SK-N-SH treated with all-trans-retinoic acid at 6 μM for 48 hours (cell line): ENCODE measurements at places on chromosomes 16 and 17.
A peak's percentile ranks its signal among the peaks of the same experiment; 100 is the strongest.

DNA sequence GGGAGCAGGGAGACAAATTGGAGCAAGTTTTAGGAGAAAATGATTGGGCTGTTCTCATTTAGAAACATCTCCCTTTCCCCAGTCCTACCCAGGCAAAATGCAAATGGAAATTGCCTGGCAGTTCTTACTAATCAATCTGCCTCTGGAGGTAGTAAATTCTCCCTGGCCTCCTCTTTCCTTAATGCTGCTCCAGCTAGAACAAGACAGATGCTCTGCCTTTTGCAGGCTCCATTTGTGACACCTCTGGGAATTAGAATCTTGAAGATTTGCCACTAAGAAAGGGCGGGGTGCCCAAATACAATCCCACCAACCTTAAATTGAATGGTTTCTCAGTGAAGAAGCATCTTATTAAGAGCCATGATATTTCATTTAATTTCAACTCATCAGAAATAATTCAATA, 377.7 kb upstream of the CDH11 start:
- ATAC-seq = no peak

- peak; percentile 43; the same call in 2 of the 3 replicates for ATAC-seq
Measured at GRCh38 chr16:28549301-28549899, 4.3 kb upstream of the SGF29 start.

- no peak for ATAC-seq
Measured at GRCh38 chr16:82344157-82344556, 174.1 kb upstream of the MPHOSPH6 start.

DNA sequence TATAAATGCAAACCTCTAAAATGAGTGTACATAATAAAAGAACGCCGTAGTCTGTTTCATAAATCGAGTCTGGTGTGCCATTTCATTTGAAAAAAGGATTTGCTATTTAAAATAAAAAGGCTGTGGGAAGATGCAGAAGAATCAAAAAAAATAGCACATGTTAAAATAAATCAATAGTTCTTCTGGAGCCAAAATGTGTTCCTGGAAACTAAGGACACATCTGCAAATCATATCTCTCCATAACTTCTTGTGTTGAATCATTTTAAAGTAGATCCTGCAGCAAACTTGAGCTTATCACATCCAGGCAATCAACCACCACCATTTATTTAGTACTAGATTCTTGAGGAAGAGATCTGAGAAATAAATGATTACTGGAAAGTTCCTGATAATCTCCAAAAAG, 29.0 kb downstream of the XPO6 start:
- ATAC-seq = no peak

DNA sequence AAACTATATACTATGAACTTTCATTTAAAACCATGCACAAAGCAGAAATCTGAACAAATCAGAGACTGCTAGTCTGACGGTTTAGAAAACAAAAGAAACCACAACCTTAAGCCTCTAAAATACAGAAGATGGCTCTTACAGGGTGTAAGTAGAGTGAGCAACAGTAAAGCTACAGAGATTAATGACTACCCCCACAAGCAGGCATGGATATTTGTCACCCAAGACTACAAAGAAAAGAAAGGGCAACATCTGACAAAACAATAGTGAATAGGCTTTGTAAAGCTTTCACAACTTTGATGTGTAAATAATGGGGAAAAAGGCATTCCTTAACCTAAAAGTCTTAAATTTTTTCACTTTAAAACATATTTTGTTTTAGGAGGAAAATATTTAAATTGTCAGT, 75.0 kb downstream of the SPAG9 start:
- peak; percentile 26; the same call in 2 of the 3 replicates for ATAC-seq

GRCh38 chr16:4915226-4915761, 21.7 kb downstream of the PPL start:
- no peak; the same call in 1 of the 3 replicates for ATAC-seq

DNA sequence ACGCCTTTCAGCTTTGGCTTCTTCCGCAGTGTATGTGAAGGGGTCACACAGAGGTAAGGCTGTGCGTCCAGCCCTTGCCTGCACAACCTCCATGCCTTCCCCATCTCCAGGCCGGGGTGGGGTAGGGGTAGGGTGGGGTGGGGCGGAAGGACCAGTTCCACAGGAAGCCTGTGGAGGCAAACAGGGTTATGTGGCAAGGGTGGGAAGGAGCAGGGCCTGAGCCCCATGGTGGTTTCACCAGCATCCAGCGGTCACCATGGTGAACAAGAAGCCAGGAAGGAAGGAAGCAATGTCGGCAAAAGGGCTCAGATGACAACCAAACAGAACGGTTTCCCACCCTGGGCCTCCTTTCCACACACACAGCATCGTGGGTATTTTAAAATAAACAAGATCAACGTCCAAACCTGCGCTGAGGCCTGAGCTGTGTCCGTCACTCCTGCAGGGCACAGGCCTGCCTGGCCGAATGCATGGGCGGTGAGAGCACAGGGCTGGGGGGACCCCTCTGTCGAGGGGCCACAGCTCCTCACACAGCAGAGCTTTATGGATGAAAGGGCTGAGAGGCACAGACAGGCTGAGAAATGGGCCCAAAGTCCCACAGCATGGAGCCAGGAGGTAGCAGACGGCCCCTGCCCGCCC, 80.5 kb downstream of the ZNF778 start:
- ATAC-seq = no peak

DNA sequence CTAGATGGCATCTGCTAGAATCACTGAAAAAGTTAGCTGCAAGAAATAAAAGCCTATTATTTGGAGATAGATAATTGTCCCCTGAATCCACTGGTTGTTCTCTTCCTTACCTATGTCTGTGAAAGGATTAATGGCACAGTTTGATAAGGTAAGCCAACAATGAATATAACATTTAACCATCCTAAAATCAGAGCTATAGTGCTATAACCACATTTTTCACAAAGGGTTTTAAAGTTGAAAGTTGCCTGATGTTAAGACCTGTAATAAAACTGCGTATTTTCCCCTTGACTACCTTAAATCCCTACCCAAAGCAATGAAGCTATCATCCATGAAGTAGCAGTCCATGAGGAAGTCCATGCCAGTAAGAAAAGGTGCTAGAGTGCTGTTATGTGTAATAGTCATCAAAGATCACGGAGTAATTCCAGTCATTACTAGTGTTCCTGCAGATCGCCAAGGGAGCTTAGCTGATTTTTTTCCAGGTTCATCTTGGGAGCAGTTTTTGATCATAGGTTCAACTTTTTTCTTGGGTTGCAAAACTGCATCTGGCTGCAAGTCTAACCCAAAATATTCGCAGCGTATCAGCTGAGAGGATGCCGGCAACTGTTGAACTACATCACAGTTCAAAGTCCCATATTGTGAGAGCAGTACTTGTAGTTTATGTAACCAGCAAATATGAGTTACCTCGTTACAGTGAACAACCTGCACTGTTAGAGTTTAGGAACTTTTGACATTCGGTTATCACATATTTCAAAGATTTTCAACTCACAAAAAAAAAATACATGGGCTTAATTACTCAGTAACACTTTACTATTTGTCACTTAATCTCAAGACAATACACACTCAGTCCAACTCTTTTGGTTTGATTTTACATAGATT, 18.2 kb upstream of the RSL1D1 start:
- no peak for ATAC-seq

- no peak for ATAC-seq
Measured at GRCh38 chr17:58387834-58388233, 29.5 kb downstream of the RNF43 start.

GRCh38 chr17:27293359-27293897, 486 bp upstream of the WSB1 start:
- no peak for ATAC-seq

DNA sequence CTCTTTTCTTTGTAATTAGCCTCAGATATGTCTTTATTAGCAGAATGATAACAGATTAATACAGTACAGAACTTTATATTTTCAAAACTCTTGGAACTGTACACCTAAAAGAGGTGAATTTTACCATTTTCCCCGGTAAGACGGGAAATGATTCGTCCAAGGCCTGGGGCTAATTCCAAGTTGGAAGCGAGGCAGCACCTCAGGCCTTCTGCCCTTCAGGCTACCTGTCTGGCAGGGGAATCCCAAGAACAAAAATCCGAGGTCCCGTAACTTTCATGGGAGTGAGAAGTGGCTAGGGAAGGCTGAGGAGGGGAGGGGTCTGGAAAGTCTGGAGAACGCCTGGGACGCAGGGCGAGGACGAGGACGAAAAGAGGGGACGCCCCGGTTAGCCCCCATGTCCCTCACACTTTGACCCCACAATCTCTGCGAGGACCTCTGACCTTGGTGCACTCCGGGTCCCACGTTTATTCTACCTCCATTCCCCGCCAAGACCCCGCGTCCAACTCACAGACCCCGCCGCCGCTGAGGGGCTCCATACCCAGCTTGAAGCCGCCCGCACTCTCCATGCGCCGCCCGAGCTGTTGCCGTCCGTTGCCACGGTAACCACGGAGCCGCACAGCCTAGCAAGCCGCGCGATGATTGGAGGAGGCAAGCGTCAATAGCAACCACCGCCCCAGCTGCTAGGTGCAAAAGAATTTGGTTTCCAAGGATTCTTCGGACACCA, at the start of gene HYDIN:
HYDIN (minus strand) TSS at position 601 of the 724 bp plus-strand sequence. CDS start 43,827 bp downstream, outside the sequence.
- peak; percentile 97 for ATAC-seq

DNA sequence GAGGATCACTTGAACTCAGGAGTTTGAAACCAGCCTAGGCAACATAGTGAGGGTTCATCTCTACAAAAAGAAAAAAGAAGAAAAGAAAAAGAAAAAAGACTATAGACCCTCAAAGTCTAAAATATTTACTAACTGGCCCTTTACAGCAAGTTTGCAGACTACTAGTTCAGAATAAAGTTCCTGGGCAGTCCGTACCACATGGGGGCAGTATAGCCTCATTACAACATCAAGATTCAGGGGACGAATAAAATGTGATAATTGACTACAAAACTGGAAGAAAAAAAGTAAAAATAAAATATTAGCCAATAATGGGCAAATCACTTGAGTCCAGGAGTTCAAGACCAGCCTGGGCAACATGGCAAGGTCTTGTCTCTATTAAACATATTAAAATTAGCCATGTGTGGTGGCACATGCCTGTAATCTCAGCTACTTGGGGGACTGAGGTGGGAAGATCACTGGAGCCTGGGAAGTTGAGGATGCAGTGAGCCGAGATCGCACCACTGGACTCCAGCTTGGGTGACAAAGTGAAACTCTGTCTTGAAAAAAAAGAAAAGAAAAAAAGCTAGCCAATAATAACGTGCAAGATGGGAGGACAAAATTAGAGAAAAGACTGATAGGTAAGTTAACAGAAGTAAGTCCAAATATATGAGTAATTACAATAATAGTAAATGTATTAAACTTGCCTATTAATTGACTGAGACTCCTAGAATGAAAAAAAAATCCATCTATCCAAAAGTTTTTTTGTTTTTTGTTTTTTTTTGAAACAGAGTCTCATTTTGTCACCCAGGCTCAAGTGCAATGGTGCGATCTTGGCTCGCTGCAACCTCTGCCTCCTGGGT, 129.4 kb upstream of the SEC14L1 start:
- ATAC-seq = peak; percentile 51; the same call in 1 of the 3 replicates

GRCh38 chr16:3401719-3402397, 843 bp downstream of the ZNF174 start:
- ATAC-seq = no peak

DNA sequence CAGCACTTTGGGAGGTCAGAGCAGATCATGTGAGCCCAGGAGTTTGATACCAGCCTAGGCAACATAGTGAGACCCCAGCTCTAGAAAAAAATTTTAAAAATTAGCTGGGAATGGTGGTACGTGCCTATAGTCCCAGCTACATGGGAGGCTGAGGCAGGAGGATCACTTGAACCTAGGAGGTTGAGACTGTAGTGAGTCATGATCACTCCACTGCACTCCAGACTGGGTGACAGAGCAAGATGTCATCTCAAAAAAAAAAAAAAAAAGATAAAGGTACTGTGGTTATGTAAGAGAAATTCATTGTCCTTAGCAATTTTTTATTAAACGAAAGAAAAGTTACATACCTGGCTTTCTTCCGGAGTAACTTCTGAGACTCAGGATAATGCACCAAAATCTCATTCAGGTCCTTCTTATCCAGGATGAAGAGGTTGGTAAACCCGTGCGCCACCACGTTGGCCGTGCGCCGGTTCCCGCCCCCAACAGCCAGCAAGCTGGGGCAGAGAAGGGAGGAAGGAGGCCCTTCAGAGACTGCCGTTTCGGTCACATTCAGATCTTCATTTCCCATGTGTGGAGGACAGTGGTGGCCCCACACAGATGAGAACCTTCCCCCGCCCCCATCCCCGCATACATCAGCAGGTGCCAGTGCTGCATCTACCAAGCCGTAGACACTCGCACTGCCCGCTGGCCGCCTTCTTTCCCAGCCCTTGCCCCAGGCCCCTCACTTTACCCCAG, 73.7 kb downstream of the CNGB1 start:
- ATAC-seq = no peak

- peak; percentile 66 for ATAC-seq
Measured at GRCh38 chr16:84599521-84600202, 18.2 kb downstream of the COTL1 start.

DNA sequence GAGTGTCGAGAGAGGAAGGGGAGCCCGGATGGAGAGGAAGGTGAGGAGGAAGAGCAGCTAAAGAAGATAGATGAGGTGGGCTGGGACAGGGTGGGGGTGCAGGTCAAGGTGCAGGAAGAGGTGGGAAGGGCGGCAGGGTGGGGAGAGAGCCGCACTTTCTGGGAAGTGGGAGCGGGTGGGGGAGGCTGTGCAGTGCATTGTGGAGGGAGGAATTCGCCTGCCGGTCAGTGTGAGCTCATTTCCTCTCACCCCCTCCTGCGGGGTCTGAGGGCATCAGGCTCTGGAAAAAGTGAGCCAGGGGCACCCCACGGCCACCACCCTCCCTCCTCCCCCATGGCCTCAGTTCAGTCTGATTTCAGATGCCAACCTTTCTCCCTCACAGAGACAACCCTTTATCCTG, 2.5 kb upstream of the ARHGAP23 start:
- peak; percentile 5; the same call in 1 of the 3 replicates for ATAC-seq

DNA sequence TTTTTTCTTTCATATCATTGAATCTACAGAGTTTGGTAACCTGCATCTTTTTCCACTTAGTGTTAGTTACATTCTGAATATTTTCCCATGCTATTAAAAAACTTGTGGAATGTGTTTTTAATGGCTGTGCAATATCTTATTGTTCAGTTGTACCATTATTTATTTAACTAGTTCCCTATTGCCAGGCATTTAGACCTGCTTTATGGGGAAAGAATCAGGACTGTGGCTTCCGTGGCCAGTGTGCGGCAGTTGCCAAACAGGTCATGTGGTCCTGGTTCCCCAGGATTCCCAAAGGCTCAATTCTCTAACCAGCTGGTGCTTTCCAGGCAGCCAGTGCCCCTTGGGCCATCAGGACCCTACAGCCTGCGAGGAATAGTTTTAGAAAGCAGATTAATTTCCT, 30.8 kb downstream of the NDEL1 start:
- no peak for ATAC-seq

GRCh38 chr16:1003391-1004347, 22.1 kb downstream of the SOX8 start:
- peak; percentile 14 for ATAC-seq

DNA sequence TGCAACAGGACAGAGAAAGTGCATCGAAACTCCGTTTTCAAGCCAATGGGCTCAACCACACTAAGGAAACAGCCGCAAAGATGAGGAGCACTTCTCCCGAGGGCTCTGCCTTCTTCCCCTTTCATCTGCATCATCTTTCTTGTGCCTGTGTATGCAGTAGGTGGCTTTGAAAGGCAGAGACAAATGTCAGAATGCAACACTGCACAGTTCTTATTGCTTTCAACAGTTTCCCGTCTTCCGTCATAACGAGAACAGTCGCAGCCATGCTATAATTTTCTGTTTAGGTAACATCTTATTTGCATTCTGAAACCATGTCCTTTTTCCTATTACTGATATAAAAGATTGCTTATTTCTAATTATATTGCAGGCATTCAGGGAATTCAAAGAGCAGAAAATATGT, 205.2 kb downstream of the SLC39A11 start:
- no peak for ATAC-seq
